ENCODE measurements at places on chromosomes 7 and 10. TPM values are rescaled to one million over a fixed set of nuclear protein-coding genes. Genes with fewer than 3 reads are reported as not detected.

The BTBD16 gene
- total RNA-seq, result not detected

The WBP1L gene
- 30.7 TPM for total RNA-seq

The TMEM196 gene
- total RNA-seq, result 0.55 TPM

The NRP1 gene
- 37.0 TPM for total RNA-seq

The NPTX2 gene
- 0.14 TPM for total RNA-seq

The CALCR gene
- total RNA-seq, result not detected

The LEP gene
- not detected for total RNA-seq

The GAD2 gene
- 6.5 TPM for total RNA-seq
